GM19239 (cell line): ENCODE measurements at places on chromosomes 7 and 10.

GRCh38 chr10:80196270-80196949 lies 8.9 kb downstream of the ANXA11 start:
- no peak for DNase-seq

DNA sequence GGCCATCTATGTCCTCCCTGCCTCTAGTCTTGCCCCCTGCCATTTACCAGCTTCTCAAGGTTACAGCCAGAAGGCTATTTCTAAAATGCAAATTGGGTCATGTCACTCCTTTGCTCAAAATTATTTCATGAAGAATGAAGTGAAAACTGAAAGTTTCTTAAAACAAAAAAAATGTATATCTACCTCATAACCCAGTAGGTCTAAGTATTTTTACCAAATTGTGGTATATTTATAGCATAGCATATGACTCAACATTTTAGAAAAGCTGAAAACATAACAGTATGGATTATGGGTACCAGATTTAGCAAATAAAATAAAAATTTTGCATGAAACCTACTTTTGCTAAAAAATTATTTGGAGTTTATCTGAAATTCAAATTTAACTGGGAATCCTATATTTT lies 78.4 kb downstream of the SLC16A9 start:
- no peak for DNase-seq

DNA sequence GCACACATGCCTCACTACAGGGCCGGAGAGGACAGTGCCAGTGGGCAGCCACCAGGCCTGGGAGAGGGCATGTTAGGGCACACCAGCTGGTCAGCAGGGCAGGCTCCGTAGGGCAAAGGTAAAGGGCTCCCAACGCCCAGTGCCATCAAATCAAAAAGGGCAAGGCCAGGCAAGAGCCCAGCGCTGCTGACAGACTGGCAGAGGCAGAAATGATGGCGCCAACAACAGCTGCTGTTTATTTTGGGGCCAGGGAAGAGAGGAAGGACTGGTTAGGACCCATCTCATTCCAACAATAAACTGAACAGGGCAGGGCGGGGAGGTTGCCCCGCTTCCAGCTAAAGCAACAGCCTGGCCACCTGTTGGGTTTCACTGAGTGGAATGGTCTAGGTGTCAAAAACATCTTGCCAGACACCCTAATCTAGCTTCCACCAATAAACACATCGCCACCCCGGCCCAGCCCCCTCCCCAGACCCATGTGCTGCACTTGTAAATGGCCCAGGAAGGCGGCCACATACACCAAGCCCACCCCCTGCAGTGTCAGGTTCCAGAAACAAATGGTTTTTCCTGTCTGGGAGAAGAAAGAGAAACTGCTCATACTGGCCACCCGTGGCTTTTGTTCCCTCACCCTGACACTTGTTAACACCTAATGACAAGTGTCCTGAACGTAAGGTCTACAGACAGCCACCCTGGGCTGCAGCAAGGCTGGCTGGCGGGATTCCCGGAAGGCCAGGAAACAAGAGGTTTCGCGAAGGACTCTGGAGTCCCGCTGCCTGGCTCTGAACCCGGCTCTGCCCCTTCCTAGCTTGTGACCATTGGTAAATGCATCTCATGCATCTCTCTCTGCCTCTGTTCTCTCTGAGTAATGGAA lies 15.3 kb downstream of the SH3PXD2A start:
- no peak for DNase-seq

GRCh38 chr10:17649836-17650235 lies 5.9 kb downstream of the STAM start:
- DNase-seq = no peak

GRCh38 chr10:29622382-29622922 lies 12.3 kb downstream of the SVIL start:
- no peak for DNase-seq

DNA sequence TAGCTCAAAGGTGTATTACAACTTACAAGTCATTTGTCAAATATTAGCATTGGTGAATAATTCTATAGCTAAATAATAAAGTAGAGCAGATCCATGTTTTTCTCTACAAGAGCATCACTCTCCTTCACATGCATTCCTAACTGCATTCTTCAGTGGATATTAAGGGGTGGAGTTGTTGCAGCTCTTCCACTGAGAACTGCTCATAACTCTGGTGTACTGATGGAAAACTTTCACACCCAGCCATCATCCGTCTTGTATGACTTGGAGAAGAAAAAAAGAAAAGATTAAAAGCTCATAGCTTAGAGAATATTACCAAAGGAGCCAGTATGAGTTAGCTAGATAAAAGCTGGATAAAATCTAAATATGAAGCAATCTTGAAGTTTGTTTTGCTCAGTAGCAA lies 10.2 kb upstream of the FAM13C start:
- DNase-seq = no peak

DNA sequence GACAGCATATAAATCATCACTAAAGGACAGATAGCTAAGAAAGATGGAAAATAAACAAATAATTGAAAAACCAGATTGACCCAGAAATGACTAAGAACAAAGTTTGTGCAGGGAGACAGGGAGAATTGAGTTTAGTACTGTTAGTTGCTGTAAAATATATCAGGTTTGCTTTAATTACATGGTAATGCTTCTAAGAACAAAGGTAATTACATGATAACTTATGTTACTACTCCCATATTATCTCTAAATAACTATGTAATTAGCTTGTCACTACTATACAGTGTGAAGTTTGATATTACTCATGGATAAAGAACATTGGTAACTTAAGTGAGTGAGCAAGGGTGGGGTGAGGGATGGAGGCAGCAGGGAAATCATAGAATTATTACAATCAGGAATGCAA lies 135.2 kb upstream of the KAT6B start:
- DNase-seq = no peak

DNA sequence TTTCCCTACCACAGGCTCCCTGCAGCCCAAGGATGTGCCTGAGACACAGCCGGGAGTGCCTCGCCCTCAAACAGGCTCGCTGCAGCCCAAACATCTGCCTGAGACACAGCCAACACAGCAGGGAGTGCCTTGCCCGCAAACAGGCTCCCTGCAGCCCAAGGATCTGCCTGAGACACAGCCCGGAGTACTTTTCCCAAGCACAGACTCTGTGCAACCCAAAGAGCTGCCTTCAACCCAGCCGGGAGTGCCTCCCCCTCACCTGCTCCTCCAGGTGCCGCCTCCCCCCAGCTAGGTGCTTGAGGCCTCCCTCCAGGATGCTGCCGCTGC lies 42.9 kb downstream of the ANTXRL start:
- DNase-seq = no peak

- DNase-seq = no peak
Observed at GRCh38 chr7:7178081-7178480, 4.3 kb upstream of the C1GALT1 start.

GRCh38 chr7:124009321-124009720 lies 23.5 kb downstream of the TMEM229A start:
- no peak for DNase-seq

- no peak for DNase-seq
Observed at GRCh38 chr10:5788969-5789368, 24.3 kb downstream of the GDI2 start.

- DNase-seq = no peak
Observed at GRCh38 chr7:158252837-158253669, 334.6 kb downstream of the PTPRN2 start.

DNA sequence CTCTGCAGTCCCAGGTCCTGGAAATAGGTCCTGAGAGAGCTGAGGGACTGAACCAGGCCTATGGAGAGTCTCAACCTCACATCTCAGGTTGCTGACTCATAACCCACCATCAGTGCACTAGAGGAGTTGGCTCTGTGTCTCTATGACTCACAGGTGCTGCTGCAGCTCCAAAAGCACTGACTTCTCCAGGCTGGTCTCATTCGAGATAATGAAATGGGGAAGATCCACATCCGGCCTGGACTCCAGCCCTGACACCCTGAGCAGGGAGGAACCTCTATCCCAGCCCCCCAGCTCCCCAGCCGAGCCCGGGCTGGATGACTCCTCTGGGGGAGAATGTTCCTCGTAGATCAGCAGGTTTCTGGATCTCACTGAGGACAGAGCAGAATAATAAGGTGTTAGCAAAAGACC lies 35.5 kb upstream of the DGKI start:
- DNase-seq = no peak

DNA sequence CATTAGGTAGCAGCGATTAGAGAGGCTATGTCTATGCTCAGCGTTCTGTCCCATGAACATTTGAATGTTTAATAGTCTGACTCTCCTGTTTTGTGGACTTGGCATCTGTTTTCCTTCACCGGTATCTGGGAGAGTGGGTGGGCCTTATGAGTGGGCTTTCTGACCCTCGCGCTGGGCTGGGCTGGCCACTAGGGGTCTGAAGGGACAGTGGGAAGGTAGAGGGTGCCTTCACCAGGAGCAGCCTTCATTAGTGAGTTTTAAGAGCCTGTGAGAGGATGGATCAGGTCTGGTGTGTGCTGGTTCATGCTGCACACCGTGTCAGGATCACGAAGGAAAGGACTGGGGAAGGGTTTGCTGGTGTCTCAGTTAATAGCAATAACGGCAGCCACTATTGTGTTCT lies 33.4 kb downstream of the DCLRE1A start:
- no peak for DNase-seq

GRCh38 chr10:96439725-96440124 lies 74.0 kb downstream of the TLL2 start:
- no peak for DNase-seq

DNA sequence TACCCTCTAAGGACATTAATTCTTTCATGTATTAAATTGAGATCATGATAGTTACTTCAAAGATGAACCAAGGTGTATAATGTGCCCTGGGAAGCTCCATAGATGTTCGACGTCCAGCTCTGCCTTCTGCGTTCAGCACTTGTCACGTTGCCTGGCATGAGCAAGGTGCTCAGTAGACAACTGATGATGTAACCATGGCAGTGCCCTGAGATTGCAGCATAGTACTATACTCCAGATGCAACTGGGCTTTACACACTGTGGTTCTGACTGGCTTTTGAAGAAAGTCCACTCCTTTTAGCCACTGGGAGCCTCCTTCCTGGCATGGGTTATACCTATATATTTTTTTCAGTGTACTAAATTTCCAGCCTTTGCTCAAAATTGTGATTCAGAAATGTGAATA lies 355.8 kb upstream of the SORCS1 start:
- no peak for DNase-seq

GRCh38 chr10:66680886-66681285 lies 244.9 kb upstream of the LRRTM3 start:
- no peak for DNase-seq

DNA sequence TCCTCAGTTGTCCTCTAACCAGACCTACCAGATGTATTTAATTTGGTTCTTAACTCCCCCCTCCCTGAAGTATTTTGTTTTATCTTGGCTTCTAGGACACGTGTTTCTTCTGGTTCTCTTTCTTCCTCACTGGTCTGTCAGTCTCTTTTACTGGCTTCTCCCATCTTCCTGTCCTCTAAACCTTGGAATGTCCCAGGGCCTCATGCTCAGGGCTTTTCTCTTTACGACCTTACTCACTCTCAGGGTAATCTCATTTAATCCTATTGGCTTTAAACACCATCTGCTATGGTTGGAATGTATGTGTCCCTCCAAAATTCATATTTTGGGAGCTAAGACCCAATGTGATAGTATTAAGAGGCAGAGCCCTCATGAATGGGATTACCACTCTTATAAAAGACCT lies 418.2 kb upstream of the PODXL start:
- no peak for DNase-seq

DNA sequence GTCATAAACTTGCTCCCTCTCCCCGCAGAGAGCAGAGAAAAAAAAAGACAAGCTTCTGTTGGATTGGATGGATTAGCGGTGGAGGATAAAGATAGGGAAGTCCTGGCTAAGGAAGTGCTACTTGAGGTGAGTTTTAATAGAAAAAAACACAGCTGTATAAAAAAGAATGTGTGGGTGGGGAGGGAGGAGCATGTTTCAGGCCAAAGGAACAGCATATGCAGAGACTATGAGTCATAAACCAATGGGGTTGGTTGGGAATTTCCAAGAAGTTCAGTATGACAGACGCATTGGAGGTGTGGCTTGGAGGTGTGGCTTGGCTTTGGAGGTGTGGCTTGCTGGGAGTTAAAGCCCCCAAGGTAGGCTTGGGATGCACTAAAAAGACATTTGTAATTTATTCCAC lies 103.0 kb upstream of the LSM8 start:
- no peak for DNase-seq

DNA sequence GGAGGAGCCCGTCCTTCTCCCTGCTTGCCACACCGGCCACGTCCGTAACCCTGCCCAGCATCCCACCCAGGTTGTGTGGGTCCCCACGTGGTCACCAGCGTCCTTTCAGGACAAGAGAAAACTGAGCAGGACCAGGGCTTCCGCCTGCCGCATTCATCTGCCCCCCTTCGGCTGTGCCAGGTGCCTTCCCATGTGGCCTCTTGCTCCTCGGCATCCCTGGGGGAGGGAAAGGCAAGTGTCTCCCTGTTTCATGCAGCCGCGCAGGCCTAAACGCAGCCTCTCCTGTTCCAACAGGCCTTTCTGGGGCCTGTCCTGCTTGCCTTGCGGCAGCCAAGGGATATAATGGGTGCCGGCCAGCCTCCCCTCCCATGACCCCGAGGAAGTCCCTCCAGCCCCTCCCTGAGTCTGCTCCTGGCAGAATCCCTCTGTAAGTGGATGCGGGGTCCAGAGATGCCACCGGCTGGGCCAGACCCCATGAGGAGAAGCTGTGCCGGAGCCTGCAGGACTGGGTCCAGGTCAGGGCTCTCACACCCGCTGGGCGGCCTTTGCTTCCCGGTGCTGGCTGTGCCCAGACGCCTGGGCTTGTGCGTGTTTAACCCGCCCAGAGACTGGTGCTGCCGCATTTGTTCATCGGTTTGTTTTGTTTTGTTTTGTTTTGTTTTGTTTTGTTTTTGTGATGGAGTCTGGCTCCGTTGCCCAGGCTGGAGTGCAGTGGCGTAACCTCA lies 23.1 kb downstream of the SHH start:
- no peak for DNase-seq

GRCh38 chr10:90592638-90593302 lies 265.1 kb downstream of the HTR7 start:
- DNase-seq = peak; percentile 14
